ENCODE measurements at places on chromosomes 6 and 20. TPM values are rescaled to one million over a fixed set of nuclear protein-coding genes. Genes with fewer than 3 reads are reported as not detected.

Gene HSPA1L
- total RNA-seq, result 1.5 TPM

Gene PLEKHG1
- total RNA-seq, result 19.5 TPM

Gene SAMD10
- total RNA-seq, result 3.3 TPM

Gene TFAP2A
- total RNA-seq, result 0.11 TPM

Gene TSHZ2
- 4.4 TPM for total RNA-seq

Gene KAT14
- total RNA-seq, result 11.8 TPM

Gene CLPSL2
- total RNA-seq, result not detected

Gene TMEM200A
- 0.43 TPM for total RNA-seq

Gene PPDPF
- 14.0 TPM for total RNA-seq

Gene RIPPLY2
- total RNA-seq, result 0.17 TPM

Gene LY6G6F
- not detected for total RNA-seq

Gene B3GAT2
- under 0.01 TPM for total RNA-seq

Gene RFX6
- not detected for total RNA-seq

Gene AKAP12
- total RNA-seq, result 331 TPM

Gene SUPT3H
- total RNA-seq, result 4.8 TPM

Gene NKX2-4
- not detected for total RNA-seq
